ENCODE measurements at places on chromosomes 3 and 15.

DNA sequence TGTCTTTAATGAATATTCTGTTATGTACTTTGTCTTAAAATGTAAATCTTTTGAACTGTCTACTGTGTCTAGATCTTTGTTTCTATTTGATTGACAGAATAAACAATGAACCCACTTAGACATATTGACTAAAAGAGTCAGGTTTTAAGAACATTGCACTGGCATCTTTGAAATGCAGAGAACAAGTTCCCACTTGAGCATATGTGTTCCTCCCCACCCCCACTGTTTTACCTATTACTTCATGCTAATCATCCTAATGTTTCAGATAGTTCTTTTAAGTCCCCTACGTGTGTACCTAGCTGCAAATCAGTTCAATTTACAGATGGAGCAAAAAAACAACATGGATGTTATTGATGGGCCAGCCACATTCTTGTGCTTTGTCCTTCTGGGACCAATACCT is 11.7 kb upstream of the TCF12 start:
- DNase-seq: no peak

DNA sequence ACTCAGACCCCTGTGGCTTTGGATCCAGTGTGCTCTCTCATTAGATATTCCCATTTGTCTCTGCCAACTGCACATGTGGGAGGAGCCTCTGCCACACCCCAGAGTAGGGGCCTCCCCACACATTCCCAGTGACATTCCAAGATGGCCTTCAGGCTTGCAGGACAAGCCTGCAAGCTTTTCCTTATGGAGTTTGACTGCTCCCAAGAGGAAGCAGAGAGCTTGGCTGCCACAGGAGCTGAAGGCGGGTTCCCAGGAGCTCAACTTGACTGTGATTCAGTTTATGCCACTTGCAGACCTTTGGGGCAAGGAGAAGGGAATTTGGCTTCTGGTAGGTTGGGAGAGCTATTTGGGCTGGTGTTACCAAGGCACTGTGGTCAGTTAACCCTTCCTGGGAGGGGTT is 22.5 kb upstream of the EPHB1 start:
- no peak for DNase-seq

GRCh38 chr3:85912980-85913379 is 954.2 kb downstream of the CADM2 start:
- no peak for DNase-seq

DNA sequence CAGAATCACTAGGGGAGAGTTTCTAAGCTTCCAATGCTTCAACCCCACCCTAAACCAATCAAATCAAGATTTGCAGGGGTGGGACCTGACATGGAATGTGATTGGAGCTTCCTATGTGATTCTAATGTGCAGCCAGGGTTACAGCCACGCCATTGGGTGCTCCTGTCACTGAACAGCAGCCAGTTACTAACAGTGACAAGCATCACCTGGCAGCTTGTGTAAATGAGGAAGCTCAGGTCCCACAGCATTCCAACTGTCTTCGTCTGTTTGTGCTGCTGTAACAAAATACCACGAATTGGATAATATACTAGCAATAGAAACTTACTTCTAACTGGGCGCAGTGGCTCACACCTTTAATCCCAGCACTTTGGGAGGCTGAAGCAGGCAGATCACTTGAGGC is 294.9 kb downstream of the SHQ1 start:
- DNase-seq: no peak

DNA sequence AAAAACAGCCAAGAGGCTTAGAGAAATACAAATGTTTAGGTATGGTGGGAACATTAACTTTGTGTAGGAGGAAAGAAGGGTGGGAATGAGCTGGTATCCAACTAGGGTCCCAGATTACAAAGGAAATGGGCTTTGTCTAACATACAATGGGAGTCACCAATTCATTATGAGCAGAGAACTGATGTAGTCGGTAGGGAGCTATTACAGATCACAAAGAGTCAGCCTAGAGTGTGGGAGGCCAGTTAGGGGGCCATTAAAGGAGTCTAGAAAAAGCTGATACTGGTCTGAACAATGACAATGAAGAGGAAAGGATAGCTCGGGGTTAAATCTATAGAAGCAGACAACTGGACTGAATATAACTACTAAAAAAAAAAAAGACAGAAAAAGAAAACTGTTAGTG is 15.5 kb downstream of the ANO10 start:
- no peak for DNase-seq
